CD8-positive, alpha-beta memory T cell (primary cell): ENCODE measurements at places on chromosomes 5 and 9.

DNA sequence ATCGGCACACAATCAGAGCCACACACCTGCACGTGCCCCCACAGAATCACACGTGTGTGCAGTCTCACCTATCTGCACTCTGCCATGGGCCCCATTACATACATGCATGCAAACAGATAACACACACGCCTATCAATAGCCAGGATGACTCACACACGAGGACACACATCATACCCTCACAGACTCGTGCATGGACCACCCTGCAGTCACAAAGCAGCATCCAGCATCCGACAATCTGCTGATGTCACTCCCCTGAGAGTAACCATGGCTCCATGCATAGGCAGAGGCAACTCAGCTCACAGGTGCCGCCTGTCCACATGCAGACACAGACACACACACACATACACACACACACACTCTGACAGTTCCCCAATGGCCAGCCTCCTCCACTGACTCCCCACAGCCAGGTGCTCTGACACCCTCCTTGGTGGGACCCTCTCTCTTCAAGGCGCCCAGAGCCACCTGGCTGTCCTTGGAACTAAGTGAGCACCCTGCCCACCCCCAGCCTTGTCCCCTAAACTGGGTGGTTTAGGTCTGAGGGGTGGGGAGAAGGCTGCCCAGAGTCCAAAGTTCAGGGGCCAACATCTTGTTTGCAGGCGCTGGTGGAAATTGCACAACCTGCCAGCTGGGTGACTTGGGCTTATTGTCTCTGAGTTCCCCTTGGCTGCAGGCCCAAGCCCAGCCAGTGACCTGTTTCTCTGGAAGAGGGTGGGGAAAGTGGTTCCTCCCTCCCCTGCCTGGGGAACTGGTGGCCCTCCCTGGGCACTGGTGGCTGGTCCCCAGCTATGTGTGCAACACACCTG is 34.6 kb upstream of the NEK6 start:
- no peak for DNase-seq

GRCh38 chr5:122743261-122743660 is 31.6 kb upstream of the SNX2 start:
- DNase-seq = no peak

DNA sequence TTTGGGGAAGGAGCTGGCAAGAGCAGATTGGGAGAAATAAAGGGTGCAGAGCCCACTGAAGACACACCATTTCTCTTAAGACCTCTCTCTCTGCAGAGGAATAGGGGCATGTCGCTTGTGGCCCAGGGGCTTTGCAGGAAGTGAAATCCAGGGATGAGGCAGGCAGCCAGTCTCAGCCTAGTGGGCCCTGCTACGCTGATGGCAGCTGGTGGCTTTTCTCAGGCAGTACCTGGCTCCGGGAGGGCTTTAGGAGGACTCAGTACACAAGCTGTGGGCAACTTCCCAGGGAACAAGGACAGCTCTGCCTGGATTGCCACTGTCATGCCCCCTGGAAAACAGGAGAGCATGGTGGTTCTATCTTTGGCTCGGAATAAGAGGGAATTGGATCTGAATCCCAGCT is 76.2 kb upstream of the NEURL1B start:
- no peak for DNase-seq

- no peak for DNase-seq
These were observed 246.6 kb downstream of the SLCO4C1 start for GRCh38 chr5:102049517-102049916.

GRCh38 chr9:27540502-27540901 is 10.9 kb upstream of the MOB3B start:
- no peak for DNase-seq

DNA sequence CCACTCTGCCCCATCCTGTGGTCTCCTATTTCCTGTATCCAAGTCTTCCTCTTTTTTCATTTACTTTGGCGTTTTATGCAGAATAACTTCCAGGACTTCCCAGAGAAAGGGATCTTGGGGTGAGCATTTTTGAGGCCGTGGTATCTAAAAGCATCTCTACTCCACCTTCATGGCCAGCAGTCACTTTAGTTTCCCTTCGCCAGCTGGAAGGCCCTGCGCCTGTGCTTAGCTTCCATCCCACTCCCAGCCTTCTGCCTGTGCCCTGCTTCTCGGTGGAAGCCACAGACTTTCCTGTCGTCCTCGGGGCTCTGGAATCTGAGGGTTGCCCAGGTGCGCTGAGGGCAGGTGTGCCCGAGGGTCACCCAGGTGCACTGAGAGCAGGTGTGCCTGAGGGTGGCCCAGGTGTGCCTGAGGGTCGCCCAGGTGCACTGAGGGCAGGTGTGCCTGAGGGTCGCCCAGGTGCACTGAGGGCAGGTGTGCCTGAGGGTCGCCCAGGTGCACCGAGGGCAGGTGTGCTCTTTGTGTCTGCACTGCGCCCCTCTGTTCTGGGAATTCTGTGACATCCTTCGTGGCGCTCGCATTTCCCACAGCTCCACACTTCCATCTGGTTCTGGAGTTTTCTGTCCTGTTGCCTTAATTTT is 32.4 kb upstream of the LRRC14B start:
- DNase-seq = no peak

DNA sequence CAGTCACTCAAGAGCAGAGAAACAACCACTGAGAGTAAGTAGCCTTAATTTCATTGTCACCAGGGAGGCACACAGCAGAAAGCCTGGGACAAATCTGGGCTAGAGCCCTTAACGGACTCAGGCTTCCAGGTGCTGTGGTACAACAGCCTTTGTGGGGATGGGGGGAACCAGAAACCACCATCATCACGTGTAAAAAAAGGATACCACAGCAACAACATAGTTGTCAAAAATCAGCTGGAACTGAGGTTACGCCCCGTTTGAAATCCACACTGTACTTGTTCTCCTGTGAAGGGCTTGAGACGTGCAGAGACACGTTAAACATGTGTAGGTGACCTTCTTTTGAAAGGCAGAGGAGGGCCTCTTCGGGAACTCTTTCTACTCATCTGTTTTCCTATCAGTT is 16.6 kb upstream of the PLPP1 start:
- no peak for DNase-seq

DNA sequence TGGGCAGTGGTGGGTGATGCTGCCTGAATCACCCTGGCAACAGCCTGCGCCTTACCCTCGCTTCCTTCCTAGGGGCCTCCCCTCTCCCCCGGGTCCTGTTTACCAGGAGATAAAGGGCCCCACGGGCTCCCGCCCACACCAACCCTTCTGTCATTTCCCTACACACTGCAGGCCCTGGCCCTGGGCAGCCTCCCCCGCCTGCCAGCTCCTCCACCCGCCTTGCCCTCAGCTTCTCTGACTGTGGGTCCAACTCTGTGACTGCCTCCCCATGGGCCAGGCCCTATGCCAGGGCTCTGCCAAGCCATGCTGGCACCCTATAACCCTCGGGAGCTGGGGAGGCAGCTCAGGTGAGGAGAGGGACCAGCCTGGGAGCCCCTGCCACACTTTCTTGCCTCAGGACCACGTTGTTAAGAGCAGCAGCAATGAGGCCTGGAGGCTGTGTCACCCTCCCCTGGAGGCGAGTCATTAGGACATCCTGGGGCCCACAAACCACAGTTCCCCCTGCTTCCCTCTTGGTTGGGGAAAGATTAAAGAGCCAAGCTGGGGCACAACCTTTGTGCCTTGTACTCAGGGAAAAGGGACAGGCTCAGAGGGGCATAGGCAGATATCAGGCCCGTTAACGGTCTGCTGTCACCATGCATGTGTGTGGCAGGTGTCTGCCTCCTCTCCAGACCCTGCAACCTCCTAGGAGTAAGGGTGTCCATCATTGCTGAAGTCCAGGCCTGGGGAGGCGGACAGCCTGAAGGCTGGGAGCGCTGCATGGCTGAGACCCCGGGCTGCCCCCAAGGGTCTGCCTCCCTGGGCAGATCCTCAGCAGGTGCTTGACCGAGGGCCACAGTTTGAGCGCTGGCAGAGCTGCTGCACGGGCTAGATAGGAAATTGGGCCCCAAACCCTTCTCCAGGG is 2.8 kb downstream of the MGAT4B start:
- no peak for DNase-seq

GRCh38 chr5:137195483-137195882 is 303.6 kb downstream of the SPOCK1 start:
- no peak for DNase-seq

DNA sequence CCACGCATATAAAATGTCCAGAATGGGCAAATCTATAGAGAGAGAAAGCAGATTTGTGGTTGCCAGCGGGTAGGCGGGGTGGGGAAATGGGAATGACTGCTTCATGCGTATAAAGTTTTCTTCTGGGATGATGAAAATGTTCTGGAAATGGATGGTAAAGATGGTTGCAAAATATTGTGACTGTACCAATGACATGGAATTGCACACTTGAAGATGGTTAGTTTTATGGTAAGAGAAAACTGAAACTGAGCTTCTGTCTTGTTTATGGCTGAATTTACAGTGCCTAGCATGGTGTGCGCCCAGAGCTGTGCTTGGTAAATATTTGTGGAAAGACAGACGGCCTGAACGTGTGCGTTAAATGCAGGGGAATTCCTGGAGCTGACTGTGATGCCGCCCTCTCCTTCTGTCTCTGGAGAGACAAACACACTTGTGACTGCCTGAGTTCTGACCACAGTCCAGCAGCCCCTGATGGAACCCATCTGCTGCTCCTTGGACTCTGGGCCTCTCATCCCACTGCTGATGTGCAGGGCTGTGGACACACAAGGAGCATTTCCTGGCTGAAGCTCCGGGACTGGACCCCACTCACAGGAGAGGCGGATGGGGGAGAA is 8.6 kb upstream of the PTGES start:
- DNase-seq = no peak

DNA sequence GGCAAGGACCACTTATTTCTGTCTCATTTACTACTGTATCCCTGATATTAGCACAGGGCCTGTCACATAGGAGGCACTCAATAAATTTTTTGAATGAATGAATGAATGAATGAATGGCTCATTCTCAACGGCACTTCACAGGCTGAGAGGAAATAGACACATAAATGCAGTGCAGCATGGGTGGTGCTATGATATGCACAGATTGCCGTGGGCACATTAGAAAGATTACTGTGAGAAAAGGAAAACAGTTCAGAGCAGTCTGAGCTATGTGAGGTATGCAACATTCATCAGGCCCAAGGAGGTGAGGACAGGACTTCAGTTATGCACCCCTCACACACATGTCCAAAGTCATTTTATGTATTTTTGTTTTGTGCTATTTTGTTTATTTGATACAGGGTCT is 6.4 kb upstream of the NOL6 start:
- DNase-seq = no peak

GRCh38 chr9:110141227-110141793 is 66.6 kb downstream of the C9orf152 start:
- no peak for DNase-seq

DNA sequence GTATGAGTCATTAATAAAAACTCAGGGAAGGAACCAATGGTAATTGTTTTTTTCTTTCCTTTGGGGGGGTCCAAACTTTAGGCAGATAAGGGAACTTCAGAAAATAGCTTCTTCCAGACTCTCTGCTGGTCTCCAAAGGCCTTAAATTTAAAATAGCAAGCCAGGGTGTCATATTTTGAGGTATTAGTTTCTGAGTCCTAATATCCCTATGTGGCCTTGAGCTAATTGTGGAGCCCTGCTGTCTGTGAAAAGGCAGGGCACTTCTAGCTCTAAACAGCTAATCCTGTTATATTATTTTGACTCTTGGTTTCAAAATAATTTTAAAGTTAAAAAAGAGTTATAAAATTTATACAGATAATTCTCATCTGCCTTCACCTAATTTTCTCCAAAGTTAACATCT is 195.7 kb upstream of the PPP1R2B start:
- DNase-seq = no peak

DNA sequence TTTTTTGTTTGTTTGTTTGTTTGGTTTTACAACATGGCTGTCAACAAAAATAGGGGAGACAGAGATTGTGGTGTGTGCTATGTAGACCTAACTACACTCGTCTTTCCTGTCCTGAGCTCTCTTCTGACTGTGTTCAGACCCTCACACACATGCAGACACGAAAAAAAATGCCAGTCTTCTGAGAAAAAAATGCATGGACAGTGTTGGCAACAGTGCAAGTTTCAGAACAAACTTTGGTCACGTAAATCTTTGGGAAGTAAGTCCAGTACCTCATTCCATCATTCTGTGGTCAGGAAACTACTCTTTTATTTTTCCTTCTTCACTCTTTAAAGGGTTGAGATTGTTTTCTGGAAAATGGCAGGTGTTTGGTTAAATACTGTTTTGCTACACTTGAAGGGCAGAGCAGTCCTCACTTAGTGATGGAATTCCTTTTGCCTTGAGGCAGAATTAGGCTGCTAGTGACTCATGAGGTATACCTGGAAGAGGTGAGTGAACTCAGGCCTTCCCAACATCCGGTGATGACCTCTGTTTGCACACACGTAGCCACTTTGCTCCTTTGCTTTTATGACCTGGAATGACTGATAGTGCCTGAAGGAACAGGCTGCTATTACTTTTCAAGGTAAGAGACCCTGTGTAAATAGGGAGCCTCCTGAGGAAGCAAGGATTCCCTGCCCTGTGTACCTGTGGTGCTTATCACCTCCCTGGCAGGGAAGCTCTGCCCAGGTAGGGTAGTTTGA is 81.6 kb upstream of the TNFAIP8 start:
- DNase-seq = no peak

DNA sequence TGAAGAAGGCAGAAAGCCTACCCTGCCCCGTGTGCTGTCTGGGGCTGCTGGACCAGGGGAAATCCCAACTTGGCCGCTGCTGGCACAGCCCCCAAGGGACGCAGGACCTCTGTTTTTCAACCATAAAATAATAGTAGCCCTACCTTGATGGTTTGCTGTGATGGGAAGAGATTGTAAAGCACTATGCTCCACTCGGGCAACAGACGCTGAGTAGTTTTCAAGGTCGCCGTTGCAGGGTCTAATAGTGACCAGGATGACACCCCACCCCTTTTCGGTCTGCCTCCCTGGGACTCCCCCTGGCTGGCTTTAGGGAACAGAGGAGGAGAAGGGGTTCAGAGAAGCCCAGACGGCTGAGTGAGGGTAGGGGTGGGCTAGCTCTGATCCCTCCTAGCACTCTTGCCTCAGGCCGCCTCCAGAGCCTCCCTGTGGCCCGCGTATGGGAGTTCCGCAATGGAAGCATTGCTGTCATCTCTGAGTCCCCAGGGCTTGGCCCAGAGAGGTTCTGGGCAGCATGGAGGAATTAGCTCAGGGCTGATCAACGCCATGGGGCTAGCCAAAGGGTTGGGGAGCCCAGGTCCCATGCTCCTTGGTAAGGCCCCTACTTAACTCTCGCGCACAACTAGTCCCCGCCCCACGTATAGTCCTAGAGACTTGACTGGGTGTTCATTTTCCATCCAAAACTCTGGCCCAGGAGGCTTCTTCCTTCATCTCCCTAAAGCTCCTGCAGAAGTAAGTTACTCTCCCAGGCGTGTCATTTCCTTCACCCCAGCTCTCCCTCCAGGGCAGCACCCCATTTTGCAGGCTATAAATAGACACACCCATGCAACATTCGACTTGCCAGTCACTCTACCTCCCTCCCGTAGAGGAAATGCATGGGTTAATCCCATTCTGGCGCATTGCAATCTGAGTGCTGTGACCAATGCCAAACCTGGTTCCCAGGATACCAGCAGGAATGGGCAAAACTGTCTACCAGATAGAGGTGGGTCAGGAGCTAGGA is 1.1 kb upstream of the IRF1 start:
- peak; percentile 56 for DNase-seq
